HT1080 (cell line): ENCODE measurements at places on chromosomes 12 and 14. TPM values are rescaled to one million over a fixed set of nuclear protein-coding genes. Genes with fewer than 3 reads are reported as not detected.

- DNase-seq: no peak
Measured at GRCh38 chr12:5710260-5710878, 234.7 kb downstream of the ANO2 start.

GRCh38 chr12:67318786-67319185 is 49.6 kb downstream of the CAND1 start:
- no peak for DNase-seq

DNA sequence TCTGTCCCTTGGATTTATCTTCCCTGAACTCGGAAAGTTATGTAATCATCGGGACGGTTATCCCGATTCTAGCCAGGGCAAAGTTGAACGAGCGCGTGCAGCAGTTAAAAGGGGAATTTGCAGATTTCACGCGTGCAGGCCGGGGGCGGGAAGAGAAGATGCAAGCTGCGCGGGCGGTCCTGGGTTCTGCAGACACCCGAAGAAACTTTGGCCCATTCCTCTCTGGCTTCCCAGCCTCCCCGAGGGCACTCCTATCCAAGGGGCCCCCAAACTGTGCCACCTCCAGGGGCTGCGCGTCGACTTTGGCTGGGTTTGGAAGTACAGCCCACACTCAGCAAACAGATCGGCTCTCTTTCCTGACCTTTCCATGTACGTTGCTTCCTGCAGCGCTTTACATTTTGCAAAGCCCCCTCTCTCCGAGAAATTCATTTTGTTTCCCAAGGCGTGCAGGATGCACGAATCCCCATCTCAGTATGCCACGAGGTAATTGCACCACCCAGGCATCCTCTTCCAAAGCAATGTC is 941 bp upstream of the PPP1CC start:
- DNase-seq: no peak

- DNase-seq: peak; percentile 27
Measured at GRCh38 chr14:91417983-91418386, 365 bp upstream of the CCDC88C start.

GRCh38 chr12:115998119-115998633 is 279.3 kb downstream of the MED13L start:
- DNase-seq: peak; percentile 42

GRCh38 chr12:94026596-94026995 is 121.8 kb upstream of the PLXNC1 start:
- no peak for DNase-seq

DNA sequence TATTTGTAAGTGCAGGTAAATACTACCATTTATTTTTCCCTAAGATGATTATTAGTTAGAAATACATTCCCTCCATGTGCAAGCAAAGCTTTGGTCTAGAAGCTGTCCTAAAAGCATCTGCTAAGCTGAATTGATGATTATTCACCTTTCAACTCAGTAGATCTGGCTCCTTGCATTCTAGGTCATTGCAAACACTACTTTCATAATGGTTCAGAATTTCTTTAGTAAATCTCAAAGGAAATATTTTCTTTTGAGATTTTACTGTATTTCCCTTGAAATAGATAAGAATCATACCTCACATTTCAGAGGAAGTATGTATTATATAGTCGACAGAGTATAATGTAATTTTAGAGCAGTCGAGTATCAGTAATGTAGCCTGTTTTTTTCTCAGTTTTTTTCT is 2.4 kb downstream of the ETNK1 start:
- DNase-seq: no peak

DNA sequence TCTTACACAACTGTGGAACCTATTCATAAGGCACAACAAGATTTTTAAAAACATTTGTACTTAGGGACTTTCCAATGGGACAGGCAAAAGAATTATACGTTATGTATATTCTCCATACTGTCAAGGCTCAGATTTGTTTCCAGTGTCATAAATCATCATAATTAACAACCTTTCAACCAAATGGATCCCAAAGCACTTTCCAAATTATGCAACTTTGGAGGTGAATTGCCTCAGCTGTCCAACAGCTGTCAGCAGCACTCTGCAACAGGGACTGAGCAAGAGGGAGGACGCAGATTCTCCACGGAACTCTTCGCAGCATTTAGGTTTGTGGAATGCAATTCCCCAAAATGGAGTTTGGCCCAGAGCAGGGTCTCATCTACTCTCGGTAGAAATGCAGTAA is 186.6 kb downstream of the PAX9 start:
- no peak for DNase-seq

PTPRB gene
- total RNA-seq: 0.77 and 0.87 TPM in 2 replicates
